ENCODE measurements at places on chromosomes 6 and 20.
A peak's percentile ranks its signal among the peaks of the same experiment; 100 is the strongest.

DNA sequence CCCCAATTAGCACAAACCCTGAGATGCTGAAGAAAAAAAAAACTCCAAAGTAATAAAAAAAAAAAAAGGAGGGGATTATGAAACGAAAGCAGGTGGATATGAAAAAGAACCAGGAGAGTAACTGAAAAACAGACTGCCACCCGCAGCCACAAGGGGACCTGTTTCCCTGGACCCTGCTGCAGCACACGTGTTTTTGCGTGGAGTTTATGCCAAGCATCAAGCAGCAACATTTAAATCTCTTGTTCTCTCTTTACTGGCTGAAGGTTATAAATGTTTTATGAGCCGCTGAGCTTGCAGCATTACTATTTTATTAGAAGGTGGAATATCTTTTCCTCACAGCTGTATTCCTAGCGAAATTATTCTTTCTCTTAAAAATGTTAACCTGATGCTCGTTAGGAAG is 131.6 kb upstream of the OLIG3 start:
- no peak for DNase-seq

DNA sequence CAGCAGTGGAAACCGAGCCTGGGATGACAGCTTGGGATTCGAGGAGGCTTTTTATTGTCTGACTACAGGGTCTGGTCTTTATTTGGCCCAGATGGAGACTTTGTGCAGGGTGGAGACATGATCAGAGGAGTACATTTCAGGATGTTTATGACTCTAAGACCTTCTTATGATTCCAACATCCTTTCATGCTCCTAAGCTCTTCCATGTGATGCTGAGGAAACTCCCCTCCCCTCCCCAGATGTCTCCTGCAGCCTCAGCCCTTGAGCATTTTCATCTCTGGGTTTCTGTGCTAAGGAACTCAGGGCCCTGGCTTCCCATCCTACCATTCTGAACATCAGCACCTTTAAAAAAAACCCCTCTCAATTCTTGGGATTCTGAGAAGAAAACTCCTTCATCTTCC is 186.6 kb downstream of the SOX4 start:
- no peak for DNase-seq

DNA sequence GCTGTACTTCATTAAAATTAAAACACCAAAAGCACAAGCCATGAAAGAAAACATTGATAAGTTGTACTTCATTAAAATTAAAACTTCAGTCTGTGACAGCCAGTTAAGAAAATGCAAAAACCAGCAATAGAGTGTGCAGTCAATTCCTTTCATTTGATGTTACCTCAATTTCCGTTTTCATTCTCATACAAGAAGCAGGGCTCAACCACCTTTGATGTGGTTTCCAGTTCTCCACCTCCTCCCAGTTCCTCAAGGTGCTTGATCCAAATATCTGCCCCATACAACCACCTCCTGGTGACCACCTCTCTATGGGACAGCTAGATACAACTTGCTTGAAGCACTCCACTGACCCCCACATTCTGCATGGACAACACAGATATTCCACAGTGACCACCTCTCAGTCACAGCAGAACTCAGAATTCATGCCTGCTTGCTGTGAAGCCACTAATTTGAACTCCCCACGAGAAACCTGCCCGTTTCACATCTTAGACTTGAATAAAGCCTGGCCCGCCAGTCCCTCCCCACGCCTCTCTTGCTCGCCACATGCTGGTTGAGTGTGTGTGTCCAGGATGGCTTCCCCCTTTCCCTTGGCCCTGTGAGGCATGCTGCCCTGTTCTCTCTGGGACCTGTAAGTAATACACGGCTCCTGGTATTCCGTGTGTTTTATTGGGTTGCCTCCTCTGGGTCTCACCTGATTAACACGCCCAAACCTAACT is 66.1 kb downstream of the FAM50B start:
- DNase-seq: no peak

GRCh38 chr6:165015676-165016075 is 293.7 kb downstream of the C6orf118 start:
- no peak for DNase-seq

DNA sequence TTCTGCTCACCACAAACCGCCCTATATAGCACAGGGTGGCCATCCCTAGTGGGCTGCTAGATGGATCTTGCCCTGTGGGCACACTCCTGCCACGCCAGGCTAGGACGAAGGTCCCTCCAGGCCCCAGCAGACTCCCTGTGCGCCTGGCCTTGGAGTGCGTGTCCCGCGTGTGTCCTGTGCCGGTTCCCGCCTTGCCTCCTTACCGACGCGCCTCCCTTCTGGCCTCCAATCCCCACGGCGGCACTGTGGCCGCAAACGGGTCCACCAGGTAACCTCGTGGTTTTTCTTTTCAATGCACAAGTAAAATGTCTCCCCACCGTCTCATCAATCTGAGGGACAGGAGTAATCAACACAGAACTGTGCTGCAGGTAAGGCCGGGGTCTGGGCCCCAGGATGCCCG is 133.8 kb upstream of the PHACTR3 start:
- no peak for DNase-seq

DNA sequence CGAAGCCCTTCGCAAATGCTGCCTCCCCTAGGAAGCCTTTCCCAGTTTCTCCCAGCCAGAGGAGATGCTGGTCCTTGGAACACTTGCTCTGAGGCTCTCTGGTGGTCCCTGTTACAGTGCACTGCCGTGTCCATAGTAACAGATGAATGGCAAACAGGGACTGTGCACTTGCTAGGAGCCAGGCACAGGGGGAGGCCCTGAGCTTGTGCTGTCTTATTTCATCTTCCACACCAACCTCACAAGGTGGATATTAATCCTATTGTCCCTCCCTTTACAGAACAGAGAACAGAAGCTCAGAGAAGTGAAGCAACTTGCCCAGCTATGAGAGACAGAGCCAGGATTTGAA is 19.0 kb downstream of the SRC start:
- DNase-seq: no peak

DNA sequence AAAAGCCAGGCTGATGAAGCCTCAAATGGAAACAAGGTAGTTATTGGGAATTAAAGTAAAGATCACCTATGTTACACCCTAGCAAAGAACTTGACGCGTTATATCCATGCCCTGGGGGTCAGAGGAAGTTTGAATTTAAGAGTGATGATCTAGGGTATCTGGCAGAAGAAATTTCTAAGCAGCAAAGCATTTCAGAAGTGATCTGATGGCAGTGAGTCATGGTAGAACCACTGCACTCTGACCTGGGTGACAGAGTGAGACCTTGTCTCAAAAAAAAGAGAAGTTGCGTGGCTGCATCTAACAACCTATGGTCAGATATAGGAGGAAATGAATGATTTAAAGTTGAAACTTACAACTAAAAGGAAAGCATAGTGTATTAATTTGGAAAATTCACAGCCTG is 45.2 kb downstream of the SCP2D1 start:
- DNase-seq: no peak

GRCh38 chr6:117559299-117559698 is 43.0 kb downstream of the GOPC start:
- DNase-seq: no peak

DNA sequence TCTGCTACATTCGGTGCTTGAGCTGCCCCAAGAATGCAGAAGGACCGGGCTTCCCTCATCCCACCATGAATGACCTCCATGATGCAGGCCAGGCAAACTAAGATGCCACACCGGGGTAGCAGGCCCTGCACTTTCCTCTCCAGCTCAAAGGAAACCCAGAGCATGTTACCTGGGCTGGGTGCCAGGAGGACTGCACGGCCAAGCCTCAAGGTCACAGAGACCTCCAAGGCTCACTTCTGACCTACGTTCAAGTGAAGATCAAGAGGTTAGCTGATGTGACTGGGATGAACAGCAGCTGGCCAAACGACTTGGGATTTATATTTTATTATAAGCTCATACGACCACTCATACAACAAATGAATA is 501.8 kb downstream of the CD83 start:
- no peak for DNase-seq

DNA sequence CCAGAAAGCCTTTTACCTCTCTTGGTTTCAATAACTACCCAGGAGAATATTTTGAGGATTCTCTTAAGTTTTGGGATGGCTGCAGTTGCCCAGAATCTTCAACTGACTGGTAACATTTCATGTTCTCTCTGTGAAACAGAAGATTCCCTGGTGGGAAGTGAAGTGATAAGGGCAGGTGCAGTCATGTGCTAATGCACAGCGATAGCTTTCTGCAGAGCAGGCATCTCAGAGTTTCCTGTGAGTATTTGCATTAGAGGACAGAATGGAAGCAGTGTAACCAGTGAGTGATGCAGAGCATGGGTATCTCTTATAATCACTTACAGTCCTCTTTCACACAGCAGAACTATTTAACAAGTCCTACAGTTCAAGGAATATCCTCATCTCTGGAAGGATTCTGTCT is 76.1 kb downstream of the HCRTR2 start:
- no peak for DNase-seq

- DNase-seq: no peak
Observed at GRCh38 chr6:142907544-142907943, 37.4 kb downstream of the HIVEP2 start.

DNA sequence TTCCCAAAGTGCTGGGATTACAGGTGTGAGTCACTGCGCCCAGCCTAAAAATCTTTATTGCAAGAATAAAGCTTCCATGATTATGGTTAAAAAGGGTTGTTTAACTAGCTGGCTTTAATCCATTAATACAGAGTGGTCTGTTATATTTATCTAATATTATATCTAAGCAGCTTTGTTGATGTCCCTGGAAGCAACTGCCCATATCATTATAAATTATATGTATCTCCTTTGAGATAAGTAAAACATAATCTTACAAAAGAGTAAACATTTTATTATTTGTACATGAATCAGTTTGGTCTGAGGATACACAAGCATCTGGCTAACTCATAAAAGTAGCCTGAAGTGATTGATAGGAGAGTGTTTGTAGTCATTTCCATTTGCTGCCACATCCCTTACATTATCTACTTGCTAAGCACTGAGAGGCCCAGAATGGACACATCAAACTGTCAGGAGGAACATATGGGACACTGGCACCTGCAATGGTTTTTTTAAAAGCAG is 46.9 kb downstream of the TRAF3IP2 start:
- no peak for DNase-seq

GRCh38 chr6:3410385-3411360 is 46.2 kb downstream of the SLC22A23 start:
- peak; percentile 72 for DNase-seq

DNA sequence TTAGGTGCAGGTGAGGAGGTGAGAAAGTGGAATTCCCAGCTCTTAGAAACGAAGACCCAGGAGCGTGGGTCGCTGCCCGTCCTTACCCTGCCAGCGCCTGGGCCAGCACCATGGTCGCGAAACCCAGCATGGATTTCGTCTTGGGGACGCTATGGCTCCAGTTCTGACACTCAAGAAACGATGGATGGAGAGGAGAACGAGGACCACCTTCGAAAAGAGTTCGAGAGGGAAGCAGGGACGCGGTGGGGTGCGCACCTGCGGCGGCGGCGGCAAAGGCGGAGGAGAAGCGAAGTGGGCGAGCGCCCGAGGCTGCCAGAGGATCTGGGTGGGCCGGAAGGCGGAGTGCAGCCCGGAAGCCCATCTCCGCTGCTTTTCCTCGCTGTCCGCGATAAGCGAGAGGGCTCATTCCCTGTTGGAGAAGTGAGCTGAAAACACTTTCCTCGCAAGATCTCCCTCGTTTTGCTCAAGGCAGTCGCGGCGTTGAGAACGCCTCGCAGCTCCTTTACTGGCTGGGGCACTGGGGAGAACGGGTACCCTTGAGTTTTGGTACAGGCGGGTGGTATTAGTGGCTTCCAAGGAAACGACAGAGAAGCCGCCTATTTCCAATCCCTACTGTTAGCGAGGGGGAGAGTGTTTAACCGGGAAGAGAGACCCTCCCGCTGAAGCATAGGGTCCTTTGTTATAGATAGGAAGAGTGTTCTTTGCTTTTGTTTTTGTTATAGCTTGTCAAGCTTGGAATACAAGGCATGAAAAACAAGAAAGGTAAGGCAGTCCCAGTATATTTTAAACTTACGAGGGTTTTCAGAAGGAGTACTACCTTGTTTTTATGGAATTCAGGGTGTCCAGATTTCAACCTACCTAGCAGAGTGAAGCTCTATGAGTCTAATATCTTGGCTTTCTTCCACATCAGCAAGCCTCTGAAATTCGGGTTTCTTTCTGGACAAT is 109.5 kb downstream of the TRIM27 start:
- DNase-seq: no peak

GRCh38 chr6:47135772-47136171 is 93.6 kb upstream of the ADGRF1 start:
- DNase-seq: no peak

DNA sequence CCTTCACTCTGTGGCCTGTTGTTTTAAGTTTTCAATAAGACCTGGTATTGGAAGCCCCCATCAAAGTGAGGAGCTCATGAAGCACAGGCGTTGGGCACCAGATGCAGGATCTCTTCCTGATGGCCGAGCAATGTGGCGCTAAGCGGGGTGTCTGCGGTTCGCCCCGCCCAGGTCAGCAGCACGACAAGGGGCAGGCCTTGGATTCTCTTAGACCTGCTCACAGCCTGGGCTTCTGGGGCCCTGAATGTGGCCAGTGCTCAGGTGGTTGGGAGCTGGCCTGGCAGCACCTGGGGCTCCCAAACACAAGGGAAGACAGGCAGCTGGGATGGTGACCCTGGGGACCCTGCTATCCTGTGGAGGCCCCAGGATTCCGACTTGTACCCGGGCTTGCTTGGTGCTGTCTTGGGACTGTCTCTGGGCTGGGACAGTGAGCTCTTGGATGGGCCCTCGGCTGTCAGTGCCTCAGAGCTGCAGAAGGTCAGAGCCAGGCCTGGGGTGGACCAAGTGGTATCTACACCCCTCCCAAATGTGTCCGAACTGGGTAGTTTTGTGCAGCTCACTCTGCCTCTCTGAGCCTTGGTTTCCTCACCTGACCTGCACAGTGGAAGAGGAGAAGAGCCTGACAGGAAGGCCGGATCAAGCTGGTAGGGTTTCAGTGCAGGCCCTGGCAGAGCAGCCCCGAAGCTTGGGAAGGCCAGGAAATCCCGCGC is 69.1 kb downstream of the PHACTR3 start:
- no peak for DNase-seq

DNA sequence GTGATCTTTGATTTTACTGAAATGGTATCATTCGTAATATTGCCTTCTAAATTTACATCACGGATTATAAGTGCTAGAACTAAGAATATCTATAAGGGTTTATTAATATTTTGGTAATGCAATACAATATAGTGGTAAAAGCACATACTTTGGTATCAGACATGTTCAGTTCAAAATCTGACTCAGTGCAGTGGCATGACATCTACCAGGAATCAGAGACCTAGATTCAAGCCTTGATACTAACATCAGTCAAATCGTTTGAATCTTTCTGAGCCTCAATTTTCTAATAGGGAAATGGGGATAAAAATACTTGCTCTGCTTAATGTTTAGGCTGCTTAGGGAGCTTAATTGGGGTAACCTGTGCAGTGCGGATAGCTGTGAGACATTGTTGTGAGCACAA is 488.0 kb downstream of the BCKDHB start:
- no peak for DNase-seq

DNA sequence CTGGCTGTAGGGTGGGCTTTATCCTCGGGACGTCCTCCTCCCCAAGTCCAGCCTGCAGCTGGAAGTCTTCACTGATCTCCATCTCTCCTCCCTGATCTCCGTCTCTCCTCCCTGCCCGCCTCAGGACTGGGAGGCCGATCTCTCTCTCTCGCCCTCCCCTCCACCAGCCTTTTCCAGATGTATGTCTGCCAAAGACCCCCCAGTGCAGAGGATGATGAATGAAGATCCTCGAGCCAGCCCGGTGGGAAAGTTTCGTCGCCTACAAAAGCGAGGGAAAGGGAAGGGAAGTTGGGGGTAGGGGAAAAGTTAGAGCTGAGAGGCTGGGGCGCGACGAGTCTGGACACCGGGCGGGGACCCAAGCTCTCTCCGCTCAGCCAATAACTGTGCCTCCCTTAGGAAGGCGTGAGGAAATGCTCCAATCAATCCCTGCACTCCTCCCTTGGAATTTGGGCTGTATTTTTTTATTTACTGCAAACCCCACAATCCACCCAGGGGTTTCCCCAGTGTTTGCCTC is 595 bp upstream of the SRF start:
- DNase-seq: no peak

Data from cerebellar cortex (tissue), 1 donor.